ENCODE measurements at places on chromosomes 7 and 10.

- no peak for DNase-seq
Observed at GRCh38 chr7:151539088-151539671, 19.5 kb upstream of the RHEB start.

DNA sequence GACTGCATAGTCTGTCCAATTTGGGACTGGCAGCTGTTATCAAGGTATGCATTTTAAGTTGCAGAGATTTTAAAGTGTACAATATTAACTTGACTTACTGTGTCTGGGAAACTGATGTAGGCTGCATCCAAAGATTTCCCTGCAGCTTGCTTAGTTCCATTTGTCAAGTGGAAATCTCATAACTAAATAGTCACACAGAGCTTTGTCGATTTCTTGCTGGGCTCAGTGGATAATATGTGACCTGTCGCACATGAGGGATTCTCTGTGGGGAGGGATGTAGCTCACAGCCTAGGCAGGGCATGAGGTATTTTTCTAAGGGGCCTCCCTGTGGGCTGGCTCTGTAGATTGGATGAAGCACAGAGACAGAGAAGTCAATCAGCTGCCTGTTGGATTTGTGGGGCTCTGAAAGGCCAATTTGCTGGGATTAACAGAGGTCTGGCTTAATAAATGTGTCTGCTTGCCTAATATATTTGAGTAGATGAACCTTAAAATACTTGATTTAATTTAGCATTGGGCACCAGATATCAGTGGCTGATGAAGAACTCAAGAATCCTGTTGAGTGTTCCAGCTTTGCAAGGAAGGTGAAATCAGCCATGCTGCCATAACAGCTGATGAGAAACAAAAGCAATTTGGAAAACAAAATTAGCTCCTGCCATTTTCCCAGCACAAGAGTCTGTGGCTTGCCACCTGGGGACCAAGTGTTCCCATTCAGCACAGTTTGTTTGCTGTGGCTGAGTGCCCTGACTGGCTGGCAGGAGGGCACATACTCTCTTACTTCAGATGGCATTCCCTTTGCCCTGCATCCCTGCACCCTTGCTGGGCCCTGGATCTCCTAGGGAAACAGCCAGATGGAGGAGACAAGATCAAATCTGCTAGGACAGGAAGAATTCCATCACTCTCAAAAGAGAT, 598.5 kb downstream of the SORCS3 start:
- DNase-seq = no peak

GRCh38 chr7:118306771-118307170, 82.3 kb downstream of the ANKRD7 start:
- no peak for DNase-seq

- DNase-seq = no peak
Observed at GRCh38 chr10:35020481-35020880, 69.7 kb downstream of the CUL2 start.

GRCh38 chr10:89085153-89085552, 94.6 kb downstream of the FAS start:
- DNase-seq = no peak

DNA sequence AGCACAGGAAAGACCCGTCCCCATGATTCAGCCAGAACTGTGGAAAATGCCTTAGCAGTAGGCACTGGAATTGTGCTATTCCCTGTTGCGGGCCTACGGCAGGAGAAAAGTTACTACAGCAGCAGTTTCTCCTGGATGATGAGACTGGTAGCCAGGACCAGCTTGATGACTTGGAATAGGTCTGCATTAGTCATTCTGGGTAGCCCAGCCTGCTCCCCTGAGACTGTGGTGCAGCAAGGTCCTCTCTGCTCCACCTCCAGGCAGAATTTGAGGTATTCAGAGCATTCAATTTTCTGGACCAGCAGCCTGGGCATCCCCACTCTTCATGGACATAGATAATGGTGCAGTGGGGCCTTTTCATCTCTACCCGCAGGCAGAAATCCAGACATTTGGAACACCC, 490.0 kb downstream of the SH2D4B start:
- no peak for DNase-seq

DNA sequence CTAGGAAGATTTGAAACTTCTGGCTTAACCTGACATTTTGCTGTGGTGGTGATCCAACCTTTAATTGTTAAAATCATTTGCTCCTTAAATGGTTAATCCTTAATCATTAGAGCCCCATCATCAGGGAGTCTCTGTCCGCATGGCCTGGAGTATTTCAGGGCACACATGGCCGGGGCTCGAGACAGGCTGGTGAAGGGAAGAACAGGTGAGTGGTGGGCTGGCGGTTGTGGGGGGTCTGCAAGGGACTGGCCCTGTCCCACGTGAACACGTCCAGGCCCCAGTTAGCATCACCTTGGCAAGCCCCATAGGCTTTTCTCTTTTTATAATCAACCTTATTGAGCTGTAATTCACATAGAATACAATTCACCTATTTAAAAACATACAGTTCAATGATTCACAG, 109.5 kb downstream of the DNAJB6 start:
- no peak for DNase-seq

DNA sequence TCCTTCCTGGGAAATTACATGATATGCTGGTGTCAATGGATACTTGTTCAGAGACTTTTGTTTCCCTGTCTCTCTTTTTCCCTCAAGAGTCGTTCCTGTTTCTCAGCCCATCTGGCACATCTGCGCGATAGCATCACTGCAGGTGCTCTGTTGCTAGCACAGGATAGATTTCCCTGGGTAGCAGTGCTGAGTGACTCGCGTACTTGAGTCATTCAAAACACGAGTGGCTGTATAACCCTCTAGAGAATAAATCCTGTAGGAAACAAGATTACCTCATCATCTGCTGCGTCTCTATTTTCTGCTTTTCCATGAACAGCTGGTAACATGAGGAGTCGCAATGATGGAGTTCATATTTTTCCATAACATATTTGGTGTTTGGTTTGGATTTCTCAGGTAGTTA, 452.0 kb upstream of the FZD8 start:
- DNase-seq = no peak

GRCh38 chr10:11397980-11398580, 213.4 kb downstream of the USP6NL start:
- DNase-seq = no peak

DNA sequence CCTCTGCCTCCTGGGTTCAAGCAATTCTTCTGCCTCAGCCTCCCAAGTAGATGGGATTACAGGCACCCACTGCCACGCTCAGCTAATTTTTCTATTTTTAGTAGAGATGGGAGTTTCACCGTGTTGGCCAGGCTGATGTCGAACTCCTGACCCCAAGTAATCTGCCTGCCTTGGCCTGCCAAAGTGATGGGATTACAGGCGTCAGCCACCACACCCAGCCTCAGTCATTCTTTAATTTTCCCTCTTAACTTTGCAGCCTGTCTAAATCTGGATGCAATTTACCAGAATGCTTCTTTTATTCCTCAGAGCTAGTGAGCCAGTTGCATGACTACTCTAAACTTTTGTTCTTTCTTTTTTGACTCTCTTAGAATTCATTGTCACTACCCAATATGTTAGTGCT, 90.5 kb upstream of the CSTF2T start:
- DNase-seq = no peak

- DNase-seq = no peak
Observed at GRCh38 chr10:25068152-25069058, 52.0 kb downstream of the THNSL1 start.

DNA sequence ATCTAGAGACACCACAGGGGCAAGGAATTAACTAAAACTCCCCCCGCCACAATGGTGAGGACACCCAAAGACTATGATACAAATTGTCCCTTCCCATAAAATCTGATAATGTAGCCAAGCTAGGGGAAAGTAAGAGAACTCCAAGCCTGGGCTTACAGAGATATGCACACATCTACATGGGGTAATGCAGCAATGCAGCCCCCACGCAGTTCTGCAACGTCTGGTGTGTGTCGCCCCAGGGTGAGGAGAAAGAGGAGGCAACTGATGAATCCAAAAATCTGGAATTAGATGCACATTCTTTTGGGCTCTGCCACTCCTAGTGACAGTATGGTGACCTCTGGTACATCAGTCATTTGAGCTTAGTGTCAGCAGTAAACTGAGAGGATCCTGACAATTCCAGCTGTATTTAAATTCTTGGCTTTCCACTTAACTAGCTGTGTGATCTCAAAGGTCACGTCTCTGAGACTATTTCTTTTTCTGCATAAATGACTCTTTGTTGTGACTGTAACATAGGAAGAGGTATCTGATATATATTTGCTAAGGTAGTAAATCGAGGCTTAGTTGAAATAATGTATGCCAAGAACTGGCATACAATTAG, 51.5 kb downstream of the PIP4K2A start:
- DNase-seq = no peak

DNA sequence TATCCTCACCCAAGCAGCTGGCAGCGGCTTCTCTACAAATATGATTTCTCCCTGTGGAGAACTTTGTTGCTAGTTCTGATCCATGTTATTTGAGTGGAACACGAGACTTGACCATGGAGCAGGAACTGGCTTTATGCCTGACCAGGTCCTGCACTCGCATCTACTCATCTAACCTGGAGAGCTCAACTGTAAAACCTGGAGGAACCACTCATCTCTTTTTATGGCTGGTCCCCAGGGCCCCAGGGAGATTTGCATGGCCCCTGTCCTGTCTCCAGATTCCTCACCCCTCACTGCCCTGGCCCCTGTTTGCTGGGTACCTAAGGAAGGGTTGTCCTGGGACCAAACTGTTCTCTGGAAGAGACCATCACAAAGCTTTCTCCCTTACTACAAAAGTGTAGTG, 16.0 kb downstream of the TCAF1 start:
- no peak for DNase-seq
